ENCODE measurements at places on chromosomes 2 and 18.

- peak; percentile 31 for ATAC-seq
These were observed 149.4 kb upstream of the SLC1A4 start for GRCh38 chr2:64839844-64840243.

- no peak for ATAC-seq
These were observed 14.4 kb upstream of the SNED1 start for GRCh38 chr2:240983996-240984498.

- no peak for ATAC-seq
These were observed 28.2 kb downstream of the TSPYL6 start for GRCh38 chr2:54227798-54228197.

- no peak for ATAC-seq
These were observed 169.2 kb upstream of the FHL2 start for GRCh38 chr2:105567996-105568494.

DNA sequence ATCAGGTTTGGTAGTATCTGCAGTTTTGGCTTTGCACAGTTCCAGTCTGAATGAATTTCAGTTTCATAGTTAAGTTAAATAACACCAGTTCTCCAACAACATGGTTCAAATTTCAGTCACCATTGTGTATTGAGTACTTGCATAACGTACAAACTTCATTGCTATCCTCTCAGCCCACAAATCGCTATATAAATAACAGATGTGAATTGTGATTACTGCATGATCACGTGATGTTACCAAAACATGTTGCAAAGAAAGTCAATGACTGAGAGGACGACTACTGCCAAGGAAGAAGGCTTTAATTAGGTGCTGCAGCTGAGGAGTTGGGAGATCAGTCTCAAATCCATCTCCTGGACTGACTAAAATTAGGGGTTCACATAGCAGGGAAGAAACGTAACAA is 48.2 kb downstream of the COL4A4 start:
- ATAC-seq = no peak

DNA sequence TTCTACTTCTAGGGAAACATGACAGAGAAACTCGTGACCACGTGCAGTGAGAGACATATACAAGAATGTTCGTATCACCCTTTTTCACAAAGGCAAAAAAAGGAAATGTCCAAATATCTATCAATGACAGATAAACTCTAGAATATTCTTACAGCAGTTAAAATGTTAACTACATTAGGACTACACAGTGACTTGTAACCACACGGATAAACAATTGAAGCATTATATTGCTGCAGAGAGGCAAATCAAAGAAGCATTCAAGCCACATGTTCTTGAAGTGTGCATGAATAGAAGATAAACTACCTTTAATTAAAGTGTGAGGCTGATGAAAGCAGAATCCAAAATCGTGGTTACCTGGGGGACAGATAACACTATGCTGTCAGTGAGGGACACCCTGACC is 935.3 kb upstream of the KLHL29 start:
- ATAC-seq = no peak

GRCh38 chr2:23687713-23688112 is 239.2 kb downstream of the ATAD2B start:
- no peak for ATAC-seq

DNA sequence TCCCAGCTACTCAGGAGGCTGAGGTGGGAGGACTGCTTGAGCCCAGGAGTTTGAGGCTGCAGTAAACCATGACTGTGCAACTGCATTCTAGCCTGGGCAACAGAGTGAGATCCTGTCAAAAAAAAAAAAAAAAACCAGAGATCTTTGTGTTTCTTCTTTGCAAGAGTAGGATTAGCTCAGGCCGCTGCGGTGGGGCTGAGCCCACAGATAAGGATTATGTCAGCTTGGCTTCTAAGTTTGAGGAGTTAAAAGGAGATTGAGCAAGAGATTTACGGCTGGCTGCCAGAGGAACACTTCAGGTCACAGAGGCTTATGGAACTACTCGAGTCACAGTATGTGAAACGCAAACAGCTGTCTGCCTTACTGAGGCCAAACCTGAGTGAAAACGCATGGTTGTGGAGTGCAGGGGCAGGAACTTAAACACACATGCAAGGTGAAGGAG is 146.7 kb upstream of the L3MBTL4 start:
- ATAC-seq = peak; percentile 78

Measured in gastroesophageal sphincter (tissue), 4 donors.